Aorta (tissue), 5 donors: ENCODE measurements at places on chromosomes 5 and 9. TPM values are rescaled to one million over a fixed set of nuclear protein-coding genes. Genes with fewer than 3 reads are reported as not detected.

Gene GFI1B
- not detected for polyA plus RNA-seq

Gene BDP1
- 7.0 TPM for polyA plus RNA-seq

- no peak for DNase-seq
These were observed 93.8 kb downstream of the OXCT1 start for GRCh38 chr5:41776435-41776834.

- peak; percentile 61 for DNase-seq
These were observed 30.6 kb upstream of the OBP2B start for GRCh38 chr9:133239533-133240090.

GRCh38 chr5:52728224-52728623 is 59.5 kb upstream of the ITGA1 start:
- no peak for DNase-seq
